ENCODE measurements at places on chromosomes 2 and 18.

- H3K4me1 ChIP-seq: no peaks in the 10 kb centered on the region
- H3K27me3 ChIP-seq: no peaks in the 10 kb centered on the region
- no peak overlapping the region for H3K27ac ChIP-seq
- H3K4me3 ChIP-seq: no peak overlapping the region
- DNase-seq: no peak
- no peaks in the 10 kb centered on the region for H3K36me3 ChIP-seq
Observed at GRCh38 chr2:107020392-107020791, 134.4 kb upstream of the ST6GAL2 start.

DNA sequence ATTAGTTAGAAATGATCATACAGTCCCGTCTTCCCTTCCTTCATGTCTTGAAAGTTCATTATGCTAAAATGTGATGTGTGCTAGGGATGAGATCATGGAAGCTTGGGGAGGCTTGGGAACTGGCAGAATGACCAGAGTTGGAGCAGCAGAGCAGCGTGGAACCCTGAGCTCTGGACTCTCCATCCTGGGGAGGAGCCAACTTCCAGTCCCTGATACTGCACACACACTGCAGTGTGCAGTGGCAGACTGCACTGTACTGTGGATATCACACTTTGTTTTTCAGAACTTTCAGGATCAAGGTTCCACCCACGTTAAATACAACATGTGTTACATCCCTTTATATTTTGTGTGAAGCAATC is 27.3 kb upstream of the GREB1 start:
- H3K27ac ChIP-seq: peak overlapping the region; percentile 85
- H3K4me1 ChIP-seq: peaks cover 6% of the 10 kb centered on the region

- H3K27me3 ChIP-seq: no peaks in the 10 kb centered on the region
- H3K4me1 ChIP-seq: no peaks in the 10 kb centered on the region
- no peaks in the 10 kb centered on the region for H3K36me3 ChIP-seq
- no peak overlapping the region for H3K4me3 ChIP-seq
- no peak for DNase-seq
- no peak overlapping the region for H3K27ac ChIP-seq
Observed at GRCh38 chr2:61926531-61927477, 21.3 kb downstream of the COMMD1 start.

GRCh38 chr2:152462779-152463178 is 127.8 kb downstream of the FMNL2 start:
- no peak overlapping the region for H3K4me3 ChIP-seq
- H3K36me3 ChIP-seq: no peaks in the 10 kb centered on the region
- no peak overlapping the region for H3K27ac ChIP-seq
- DNase-seq: no peak
- no peaks in the 10 kb centered on the region for H3K27me3 ChIP-seq

DNA sequence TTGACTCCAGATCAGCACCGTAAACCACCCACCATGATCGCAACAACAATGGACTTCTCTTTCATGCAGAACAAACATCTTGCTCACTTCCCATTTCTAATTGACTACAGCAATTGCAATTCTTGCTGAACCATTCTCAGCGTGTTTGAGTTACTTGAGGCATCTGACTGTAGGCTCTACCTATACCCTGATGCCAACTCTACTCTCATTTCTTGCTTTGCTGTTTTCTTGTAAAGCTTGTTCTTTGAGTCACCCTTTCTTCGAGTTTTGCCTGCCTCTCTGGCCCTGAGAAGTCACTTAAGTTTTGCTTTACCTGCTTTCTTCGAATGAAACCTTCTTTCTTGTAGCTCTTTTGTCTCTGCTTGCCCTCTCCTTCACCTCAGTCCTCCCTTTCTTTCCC is 160.5 kb upstream of the RND3 start:
- no peak overlapping the region for H3K27ac ChIP-seq
- H3K4me1 ChIP-seq: no peaks in the 10 kb centered on the region
- H3K36me3 ChIP-seq: no peaks in the 10 kb centered on the region
- DNase-seq: no peak

- H3K27ac ChIP-seq: peak overlapping the region; percentile 97
- DNase-seq: peak; percentile 53
- no peaks in the 10 kb centered on the region for H3K4me1 ChIP-seq
- no peaks in the 10 kb centered on the region for H3K36me3 ChIP-seq
Observed at GRCh38 chr2:23925702-23926289, 1.1 kb downstream of the ATAD2B start.

DNA sequence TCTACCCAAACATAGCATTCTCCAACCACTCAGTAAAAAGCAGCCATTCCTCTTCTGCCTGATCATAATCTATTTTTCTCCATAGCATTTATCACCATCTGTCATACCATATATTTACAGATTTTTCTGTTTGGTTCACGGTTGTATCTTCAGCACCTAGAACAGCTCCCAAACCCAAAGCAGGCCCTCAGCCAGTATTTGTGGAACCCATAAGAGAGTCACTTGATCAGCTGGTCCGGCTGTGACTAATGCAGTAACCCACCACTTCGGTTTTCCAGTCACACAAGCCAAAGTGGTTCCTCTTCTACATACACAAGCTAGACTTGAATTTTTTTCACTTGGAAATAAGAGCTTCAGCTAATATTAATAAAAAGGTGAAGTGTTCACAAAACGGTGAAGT is 511.6 kb upstream of the CELF4 start:
- no peaks in the 10 kb centered on the region for H3K4me1 ChIP-seq
- H3K27ac ChIP-seq: no peak overlapping the region
- no peak for DNase-seq
- H3K36me3 ChIP-seq: no peaks in the 10 kb centered on the region
- H3K4me3 ChIP-seq: no peak overlapping the region
- no peaks in the 10 kb centered on the region for H3K27me3 ChIP-seq

GRCh38 chr18:75544496-75544895 is 117.0 kb upstream of the SMIM21 start:
- no peaks in the 10 kb centered on the region for H3K27me3 ChIP-seq
- no peak overlapping the region for H3K4me3 ChIP-seq
- H3K36me3 ChIP-seq: no peaks in the 10 kb centered on the region
- DNase-seq: no peak
- no peak overlapping the region for H3K27ac ChIP-seq
- no peaks in the 10 kb centered on the region for H3K4me1 ChIP-seq

DNA sequence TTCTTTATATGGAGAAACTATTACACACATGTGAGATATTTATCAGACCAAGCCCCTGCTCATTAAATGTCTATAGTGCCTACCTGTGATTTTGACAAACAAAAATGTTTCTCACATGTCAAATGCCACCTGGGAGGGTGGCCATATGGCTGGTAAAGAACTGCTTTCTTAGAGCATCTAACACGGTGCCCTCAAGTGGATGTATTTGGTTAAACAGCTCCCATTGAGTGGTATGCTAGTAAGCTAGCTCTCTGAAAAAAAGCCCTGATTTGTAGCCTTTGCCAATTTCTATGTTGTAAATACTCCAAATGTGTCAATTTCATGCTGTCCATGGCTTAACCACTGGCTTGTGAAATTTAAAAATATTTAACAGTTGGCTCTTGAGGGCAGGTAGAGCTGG is 94.6 kb downstream of the PMAIP1 start:
- no peaks in the 10 kb centered on the region for H3K27me3 ChIP-seq
- no peaks in the 10 kb centered on the region for H3K4me1 ChIP-seq
- no peak overlapping the region for H3K27ac ChIP-seq
- no peak for DNase-seq
- no peaks in the 10 kb centered on the region for H3K36me3 ChIP-seq

- H3K27ac ChIP-seq: no peak overlapping the region
- no peak for DNase-seq
- H3K27me3 ChIP-seq: no peaks in the 10 kb centered on the region
- no peaks in the 10 kb centered on the region for H3K36me3 ChIP-seq
Observed at GRCh38 chr2:36366491-36367120, 11.0 kb downstream of the CRIM1 start.

DNA sequence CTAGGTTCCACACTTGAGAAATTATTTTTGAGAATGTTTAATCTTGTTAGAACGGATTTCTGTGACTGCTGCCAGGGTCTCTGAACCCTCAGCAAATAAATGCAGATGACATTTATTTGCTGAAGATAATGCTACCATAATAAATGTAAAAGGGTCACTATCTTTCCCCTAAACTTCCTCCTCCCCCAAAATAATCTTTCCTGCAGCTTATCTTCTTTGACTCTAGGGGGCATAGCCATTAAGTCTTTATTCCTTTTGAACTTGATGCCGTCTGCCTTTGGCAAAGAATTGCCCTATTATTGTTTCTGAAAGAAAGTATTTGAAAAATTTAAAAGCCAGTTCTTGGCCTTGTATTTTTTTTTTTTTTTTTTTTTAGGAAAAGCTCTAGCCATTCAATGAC is 63.6 kb upstream of the ACSL3 start:
- no peaks in the 10 kb centered on the region for H3K4me1 ChIP-seq
- no peaks in the 10 kb centered on the region for H3K36me3 ChIP-seq
- H3K27me3 ChIP-seq: no peaks in the 10 kb centered on the region
- DNase-seq: no peak

GRCh38 chr18:75262511-75262910 is 51.9 kb downstream of the TSHZ1 start:
- H3K4me3 ChIP-seq: no peak overlapping the region
- no peak overlapping the region for H3K27ac ChIP-seq
- no peak for DNase-seq
- H3K4me1 ChIP-seq: no peaks in the 10 kb centered on the region

- no peak for DNase-seq
- H3K4me1 ChIP-seq: no peaks in the 10 kb centered on the region
- no peaks in the 10 kb centered on the region for H3K27me3 ChIP-seq
- H3K27ac ChIP-seq: no peak overlapping the region
Observed at GRCh38 chr2:59988341-59988740, 565.1 kb downstream of the BCL11A start.

DNA sequence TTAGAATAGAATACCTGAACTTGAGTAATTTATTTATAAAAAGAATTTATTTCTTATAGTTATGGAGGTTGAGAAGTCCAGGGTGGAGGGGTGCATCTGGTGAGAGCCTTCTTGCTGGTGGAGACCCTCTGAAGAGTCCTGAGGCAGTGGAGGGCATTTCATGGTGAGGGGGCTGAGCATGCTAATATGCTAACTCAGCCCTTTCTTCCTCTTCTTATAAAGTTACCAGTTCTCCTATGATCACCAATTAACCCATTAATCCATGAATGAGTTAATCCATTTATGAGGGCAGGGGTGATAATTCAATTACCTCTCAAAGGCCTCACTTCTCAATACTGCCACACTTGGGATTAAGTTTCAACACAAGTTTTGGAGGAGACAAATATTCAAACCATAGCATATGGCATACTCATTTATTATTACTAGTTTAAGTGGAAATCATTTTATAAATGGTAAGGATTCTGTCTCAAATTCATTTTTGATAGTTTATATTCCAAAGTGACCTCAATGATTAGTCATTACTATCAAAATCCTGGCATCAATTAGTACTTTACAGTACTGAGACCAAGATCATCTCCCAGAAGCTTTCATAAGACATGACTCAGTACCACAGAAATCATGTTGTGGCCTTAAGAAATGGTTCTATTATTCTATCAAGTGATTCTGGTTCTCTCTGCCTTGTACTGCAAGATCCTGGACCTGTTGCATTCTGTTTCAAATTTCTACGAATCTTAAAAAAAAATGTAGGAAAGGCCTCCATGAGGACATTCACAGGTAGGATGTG is 5.5 kb downstream of the ZNF396 start:
- H3K36me3 ChIP-seq: no peaks in the 10 kb centered on the region
- H3K27ac ChIP-seq: no peak overlapping the region
- DNase-seq: no peak
- no peaks in the 10 kb centered on the region for H3K27me3 ChIP-seq
- no peak overlapping the region for H3K4me3 ChIP-seq
- H3K4me1 ChIP-seq: no peaks in the 10 kb centered on the region

GRCh38 chr2:152430876-152431275 is 95.9 kb downstream of the FMNL2 start:
- no peak overlapping the region for H3K27ac ChIP-seq
- H3K36me3 ChIP-seq: no peaks in the 10 kb centered on the region
- no peak overlapping the region for H3K4me3 ChIP-seq
- DNase-seq: no peak

DNA sequence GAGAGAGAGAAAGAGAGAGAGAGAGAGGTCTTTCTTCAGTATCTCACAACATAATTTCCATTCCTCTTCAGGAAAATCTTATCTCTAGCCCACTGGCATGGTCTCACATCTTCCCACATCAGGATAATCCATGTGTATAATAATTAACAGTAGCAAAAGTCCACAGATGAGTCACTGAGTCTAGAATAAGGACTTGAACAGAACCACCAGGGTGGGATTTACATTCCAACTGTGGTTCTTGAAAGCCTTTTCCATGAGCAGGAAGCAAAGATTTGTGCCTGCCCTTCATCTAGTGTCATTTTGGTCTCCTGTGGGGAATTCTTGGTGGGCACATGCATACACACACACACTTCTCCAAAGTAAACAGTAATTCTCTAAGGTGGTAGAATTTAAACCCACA is 107.1 kb upstream of the TCF4 start:
- H3K4me1 ChIP-seq: no peaks in the 10 kb centered on the region
- no peak overlapping the region for H3K27ac ChIP-seq
- H3K27me3 ChIP-seq: no peaks in the 10 kb centered on the region
- H3K36me3 ChIP-seq: no peaks in the 10 kb centered on the region

DNA sequence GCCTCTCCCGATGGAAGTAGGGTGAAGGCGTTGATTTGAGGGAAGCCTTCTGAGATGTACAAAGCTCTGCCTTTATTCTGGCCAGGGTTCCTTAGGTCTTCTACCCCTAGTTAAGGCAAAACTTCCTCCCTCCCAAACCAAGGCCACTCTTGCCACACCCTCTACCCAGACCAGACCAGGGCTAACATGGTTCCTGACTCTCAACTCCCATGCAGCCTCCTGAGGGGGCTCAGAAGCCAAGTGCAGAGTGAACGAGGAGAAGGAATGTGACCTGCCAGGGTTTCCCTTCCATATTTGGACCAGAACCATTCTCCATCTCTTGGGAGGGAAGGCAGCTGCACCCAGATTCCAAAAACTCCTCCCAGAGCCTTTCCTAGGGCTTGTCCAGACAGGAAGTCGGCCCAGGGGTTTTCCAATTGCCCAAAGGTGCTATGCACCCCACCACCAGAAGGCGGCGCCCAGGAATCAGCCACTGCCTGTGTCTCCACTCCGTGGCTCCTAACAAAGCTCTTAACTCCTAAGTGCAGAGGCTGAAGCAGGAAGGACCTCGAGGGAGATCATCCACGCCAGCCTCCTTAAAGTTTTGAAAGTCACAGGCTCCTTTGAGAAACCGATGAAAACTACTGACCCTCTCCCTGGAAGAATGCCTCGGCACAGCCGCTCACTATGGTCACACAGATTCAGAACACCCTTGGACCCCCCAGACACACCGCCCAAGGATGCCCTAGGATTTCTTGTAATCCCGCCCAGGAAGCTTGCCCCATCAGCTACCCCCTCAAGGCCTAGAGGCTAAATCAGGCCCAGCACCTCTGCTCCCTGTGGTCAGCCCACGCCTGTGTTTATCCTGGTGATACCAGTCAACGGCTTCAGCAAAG is 157.8 kb downstream of the SMAD2 start:
- DNase-seq: no peak
- no peaks in the 10 kb centered on the region for H3K27me3 ChIP-seq

Data from uterus (tissue), 4 donors.